ENCODE measurements at places on chromosomes 3 and 15.

- DNase-seq: no peak
Measured at GRCh38 chr15:38691377-38691776, 126.8 kb upstream of the RASGRP1 start.

DNA sequence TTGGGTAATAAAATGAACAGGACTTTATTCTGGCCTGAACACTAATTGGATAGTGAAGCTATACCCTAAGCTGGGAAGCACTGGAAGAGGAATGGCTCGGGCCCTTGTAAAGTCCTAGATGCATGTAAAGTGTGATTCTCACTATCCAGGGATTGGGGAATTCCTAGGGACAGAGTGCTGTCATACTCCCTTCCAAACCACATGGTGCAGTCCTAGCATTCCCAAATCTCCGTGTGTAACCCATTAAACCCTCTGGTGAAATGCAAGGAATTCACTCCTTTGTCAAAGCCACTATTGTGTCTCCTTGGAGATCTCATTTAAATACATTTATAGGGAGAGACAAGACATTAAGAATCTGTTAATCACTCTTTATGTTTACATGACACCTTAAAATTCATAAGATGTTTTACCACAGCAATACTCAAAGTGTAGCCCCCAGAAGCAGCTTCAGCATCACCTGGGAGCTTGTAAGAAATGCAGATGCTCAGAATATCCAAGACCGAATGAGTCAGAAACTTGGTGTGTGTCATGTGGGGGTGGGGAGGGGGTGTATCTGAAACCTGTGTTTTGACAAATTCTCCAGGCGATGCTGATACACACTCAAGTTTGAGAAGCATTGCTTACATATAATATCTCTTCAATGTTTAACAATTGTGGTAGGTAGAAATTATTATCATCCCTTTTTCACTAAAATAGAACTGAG lies 121.8 kb upstream of the NPHP3 start:
- no peak for DNase-seq

DNA sequence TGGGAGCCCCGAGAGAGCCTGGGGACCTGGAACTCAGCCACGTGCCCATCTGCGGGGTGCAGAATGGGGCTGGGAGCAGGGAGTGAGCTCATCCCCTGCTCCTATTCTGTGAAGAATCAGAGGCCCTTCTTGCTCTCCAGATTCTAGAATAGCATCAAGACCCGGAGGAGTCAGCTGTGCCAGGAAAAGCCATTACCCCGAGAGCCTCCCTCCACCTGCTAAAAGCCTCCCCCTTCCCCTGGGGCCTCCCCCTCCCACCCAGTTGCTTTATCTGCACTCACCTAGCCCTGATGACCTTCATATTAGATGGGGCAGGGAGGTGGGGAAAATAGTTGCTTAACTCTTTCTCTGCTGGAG lies 23.1 kb downstream of the CCDC33 start:
- no peak for DNase-seq

GRCh38 chr3:52714335-52715302 lies 8.7 kb downstream of the SPCS1 start:
- no peak for DNase-seq

GRCh38 chr15:66619152-66619903 lies 53.5 kb upstream of the LCTL start:
- no peak for DNase-seq

- no peak for DNase-seq
Measured at GRCh38 chr3:95449841-95450240, 1364.6 kb upstream of the EPHA6 start.

GRCh38 chr3:179760944-179761343 lies 108.1 kb downstream of the USP13 start:
- DNase-seq: no peak

GRCh38 chr15:70582143-70582945 lies 181.0 kb downstream of the UACA start:
- DNase-seq: peak; percentile 56

DNA sequence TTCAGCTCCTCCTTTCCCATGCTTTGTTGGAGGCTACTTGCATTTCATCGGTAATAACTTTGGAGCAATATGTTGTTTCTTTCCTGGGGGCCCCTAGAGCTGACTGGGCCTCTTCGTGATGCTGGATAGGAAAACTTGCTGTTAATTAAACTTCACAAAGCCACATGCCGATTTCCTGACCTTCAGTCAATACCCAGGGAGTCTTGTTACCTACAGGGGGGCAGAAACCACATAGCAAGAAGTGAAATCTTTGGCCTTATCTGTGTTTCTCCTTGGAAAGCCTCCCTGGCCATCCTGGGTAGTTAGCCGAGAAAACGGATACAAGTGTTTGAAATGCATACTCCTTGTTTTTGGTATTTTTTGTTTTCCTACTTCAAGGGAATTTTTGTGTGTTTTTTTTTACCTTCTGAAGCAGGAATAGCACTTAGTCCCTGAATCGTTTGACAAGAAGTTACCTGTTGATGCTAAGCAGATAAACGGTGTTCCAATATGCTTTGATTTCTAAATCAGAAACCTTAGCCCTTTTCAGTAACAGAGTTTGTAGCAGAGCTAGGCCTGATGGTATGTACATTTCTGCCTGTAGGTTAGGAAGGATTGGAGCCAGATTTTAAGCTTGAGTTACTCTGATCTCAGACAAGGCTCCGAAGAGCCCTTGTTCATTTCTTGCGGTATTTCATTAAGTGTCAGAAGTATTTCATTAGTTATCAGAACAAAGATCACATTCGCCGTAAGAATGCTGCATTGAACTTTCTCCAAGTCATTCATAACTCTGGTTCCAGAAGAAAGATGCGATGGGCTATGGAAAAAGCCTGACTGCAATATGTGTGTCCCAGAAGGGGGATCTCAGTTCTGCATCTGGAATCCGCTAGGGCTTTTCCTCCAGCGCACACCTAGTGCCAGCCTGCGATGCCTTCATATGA lies 111.5 kb downstream of the THSD4 start:
- no peak for DNase-seq

DNA sequence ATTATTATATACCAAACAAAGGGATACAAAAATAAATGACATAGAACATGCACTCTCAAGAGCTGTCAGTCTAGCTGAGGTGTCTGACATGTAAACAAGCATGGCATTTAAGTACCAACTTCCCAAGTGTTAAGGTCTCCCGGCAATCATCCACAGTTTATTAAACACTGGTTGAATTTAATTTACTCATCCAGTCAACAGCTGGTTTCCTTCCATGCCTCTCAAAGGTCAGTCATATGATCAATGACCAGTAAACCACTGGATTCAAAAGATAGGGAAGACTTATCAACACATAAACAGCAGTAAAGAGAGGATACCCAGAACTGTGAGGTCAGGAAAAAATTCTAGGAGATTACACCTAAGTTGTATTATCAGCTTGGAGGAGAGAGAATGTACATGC lies 80.4 kb downstream of the ADAM10 start:
- no peak for DNase-seq

GRCh38 chr3:58608648-58609047 lies 31.5 kb upstream of the FAM107A start:
- DNase-seq: no peak

- no peak for DNase-seq
Measured at GRCh38 chr3:196506687-196507086, 3.1 kb upstream of the RNF168 start.

- no peak for DNase-seq
Measured at GRCh38 chr3:181847276-181847675, 135.6 kb downstream of the SOX2 start.

DNA sequence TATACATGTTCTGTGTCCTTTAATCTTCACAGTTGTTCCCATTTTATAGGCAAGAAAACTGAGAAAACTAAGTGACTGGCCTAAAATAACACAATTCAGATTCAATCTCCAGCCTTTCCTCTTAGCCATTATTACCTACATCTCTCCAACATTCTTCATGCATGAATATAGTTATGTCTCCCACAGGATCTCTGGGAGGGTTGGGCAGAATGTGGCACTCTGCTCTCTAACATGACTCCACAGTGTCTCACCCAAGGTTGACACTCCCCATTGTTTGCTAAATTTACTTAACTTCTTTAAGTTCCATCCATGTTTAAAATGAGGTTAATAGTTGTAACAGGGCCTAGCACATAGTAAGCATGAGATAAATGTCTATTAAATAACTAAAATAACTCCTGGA lies 276.3 kb downstream of the ERC2 start:
- DNase-seq: no peak

- no peak for DNase-seq
Measured at GRCh38 chr3:171828902-171829770, 14.0 kb upstream of the TMEM212 start.

- DNase-seq: no peak
Measured at GRCh38 chr3:123396171-123397049, 52.5 kb downstream of the ADCY5 start.

DNA sequence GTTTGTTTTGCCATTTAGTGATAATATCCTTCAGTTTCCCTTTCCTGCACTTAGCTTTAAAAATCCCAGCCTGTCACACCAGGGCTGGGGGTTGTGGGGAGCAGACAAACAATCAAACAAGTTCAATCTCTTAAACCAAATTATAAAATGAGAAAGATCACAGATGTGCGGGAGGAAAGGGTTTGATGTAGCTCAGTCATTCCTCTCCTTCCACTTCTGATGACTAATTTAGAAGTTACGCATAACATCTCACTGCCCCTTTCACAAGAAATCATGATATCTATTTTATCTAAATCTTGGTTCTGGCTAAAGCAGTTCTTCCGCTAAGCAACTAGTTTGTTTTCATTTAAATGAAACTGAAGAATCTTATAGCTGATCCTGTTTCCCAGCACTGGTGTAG lies 34.1 kb upstream of the ATG7 start:
- peak; percentile 83 for DNase-seq

DNA sequence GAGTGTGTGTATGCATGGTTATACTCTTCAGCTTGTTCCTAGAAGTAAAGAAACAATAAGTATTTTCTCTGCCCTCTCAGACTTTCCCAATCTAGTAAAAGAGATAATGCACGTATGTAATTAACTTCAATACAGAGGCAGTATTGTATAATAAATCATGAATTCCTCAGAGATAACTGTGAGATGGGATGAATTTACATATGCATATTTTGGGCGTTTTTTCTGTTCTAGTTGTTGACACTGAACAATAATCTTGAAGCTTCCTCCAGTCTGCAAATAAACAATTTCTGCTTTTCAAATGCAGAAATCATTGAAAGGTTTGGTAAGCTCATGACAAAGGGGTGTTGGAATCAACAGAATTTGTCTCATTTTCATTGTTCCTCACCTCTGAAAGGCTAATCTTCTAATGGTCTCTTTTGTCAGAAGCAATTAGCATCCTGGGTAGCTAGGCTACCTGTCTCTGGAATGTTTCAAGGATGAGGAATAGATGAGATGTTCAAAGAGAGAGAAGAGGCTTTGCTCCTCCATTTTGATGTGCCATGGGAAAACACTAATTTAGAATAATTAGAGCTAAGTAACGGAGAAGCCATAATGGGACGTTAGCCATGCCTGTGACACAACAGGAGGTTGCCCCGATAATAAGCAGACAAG lies 43.3 kb upstream of the SIAH2 start:
- no peak for DNase-seq

- no peak for DNase-seq
Measured at GRCh38 chr3:183313351-183313750, 60.3 kb downstream of the B3GNT5 start.

DNA sequence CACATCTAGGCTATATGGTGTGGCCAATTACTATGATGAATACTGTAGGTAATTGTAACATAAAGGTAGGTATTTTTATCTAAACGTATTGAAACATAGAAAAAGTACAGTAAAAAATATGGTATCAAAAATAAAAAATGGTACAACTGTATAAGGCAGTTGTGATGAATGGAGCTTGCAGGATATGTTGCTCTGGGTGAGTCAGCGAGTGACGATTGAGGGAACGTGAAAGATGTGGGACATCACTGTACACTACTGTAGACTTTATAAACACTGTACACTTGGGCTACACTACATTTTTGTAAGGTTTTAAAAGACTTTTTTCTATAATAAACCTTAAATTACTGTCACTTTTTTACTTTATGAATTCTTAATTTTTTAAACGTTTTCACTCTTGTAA lies 10.3 kb downstream of the CTNNB1 start:
- DNase-seq: no peak

DNA sequence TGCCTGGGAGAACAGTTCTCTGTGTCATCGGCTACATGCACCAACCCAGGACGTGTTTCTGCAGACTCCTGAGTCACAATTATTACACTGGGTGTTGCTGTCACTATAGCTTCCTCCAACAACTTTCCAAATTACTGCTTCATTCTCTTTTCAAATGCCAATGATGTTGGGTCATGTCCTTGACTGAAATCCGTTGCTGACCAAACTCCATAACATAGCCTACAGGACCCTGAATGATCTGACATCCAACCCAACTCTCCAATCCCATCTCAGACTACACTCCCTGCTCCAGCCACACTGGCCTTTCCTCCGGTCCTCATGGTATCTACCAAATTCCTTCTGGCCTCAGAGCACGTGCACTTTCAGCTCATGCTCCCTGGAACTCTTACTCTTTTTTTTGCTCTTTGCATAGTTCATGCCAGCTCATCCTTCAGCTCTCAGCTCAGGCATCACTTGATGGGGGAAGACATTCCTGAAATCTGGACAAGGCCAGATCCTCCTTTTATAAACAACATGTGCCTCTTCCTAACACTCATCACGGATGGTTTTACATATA lies 108.8 kb upstream of the PTPRG start:
- peak; percentile 34 for DNase-seq

Data from GM04503 (cell line).